CD4-positive, alpha-beta T cell treated with Interleukin-15 for 4 hours (primary cell): ENCODE measurements at places on chromosomes 2 and 18.
A peak's percentile ranks its signal among the peaks of the same experiment; 100 is the strongest.

DNA sequence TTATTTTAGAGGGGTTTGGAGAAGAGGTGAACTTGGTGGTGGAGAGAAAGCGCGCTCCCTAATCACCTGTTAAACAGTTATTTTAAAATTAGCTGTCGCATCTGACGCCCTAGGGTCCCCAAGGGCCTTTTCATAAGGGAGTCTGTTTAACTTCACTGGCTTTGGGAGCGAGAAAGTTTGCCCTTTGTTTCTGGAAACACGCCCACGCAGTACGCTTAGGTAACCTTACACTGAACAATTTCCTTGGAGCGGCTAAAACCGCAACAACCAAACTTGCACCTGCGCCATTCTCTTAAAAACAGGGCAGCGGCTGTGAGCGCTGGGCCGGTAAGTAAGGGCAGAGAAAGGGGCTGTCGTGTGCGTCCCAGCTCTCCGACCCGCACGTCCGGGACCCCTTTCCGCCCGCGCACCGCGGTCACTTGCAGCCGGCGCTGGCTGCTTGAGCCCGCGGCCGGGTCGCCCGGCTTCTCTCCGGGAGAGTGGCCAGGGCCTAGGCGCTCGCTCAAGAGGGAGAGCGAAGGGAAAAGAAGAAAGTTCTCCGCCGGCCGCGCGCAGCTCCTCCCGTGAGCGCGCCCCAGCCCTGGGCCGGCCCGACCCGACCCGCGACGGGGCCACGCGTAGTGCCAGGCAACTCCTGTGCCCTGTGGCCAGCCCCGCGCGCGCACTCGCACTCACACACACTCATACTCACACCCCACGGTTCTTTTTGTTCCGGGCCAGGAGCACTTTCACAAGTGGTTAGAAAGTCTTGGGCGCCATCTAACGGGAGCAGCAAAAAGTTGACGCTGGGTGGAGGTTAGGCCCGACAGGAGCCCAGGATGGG is 19.2 kb downstream of the POU3F3 start:
- DNase-seq: peak; percentile 6

- no peak for DNase-seq
Observed at GRCh38 chr18:34866739-34867138, 156.6 kb downstream of the DTNA start.

GRCh38 chr2:3169106-3169870 is 208.3 kb downstream of the EIPR1 start:
- no peak for DNase-seq

GRCh38 chr18:2857491-2858131 is 10.8 kb downstream of the EMILIN2 start:
- no peak for DNase-seq

DNA sequence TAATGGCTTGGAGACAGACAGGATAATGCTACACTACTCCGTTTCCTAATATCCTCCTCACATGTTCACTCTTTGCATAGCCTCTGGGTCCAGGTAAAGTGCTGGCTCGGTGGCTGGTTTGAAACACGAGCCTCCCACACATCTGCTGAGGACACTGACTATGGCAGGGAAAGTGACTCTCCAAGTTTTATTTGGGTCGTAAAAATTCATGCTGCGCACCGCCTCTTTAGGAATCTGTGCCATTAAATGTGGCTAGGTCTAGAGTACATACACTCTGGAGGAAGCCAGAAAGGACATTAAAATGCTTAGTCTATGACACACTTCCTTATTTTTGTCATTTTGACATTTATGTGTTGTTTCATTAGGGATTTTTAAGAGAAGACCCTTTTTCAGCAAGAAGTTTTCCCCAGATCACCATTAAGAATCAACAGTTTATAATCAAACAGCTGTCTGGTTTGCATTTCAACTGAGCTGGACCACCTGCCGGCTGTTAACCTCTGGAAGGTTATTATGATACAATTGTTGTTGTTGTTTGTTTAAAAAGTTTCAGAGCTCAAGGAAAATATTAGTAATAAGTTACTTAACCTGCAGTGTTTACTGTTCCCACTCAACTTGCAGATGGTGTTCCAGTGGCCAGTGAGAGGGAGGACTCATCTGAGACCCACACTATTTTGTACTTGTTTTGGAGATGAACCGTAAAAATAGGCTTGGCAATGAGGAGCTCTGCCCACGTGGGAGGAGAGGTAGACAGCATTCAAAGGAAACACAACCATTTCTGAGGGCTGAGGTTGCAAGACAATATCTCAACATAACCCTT is 443.3 kb upstream of the MEIS1 start:
- DNase-seq: no peak

- no peak for DNase-seq
Observed at GRCh38 chr2:120018549-120018948, 5.7 kb downstream of the EPB41L5 start.

GRCh38 chr2:9264301-9264700 is 57.7 kb downstream of the ASAP2 start:
- no peak for DNase-seq

GRCh38 chr2:43133708-43134570 is 92.5 kb downstream of the ZFP36L2 start:
- peak; percentile 62 for DNase-seq
